ENCODE measurements at places on chromosomes 1 and 21.
A peak's percentile ranks its signal among the peaks of the same experiment; 100 is the strongest.

- DNase-seq: no peak
These were observed 5.6 kb upstream of the RGS4 start for GRCh38 chr1:163063610-163064009.

GRCh38 chr1:159992161-159992560 is 38.1 kb upstream of the SLAMF9 start:
- DNase-seq: no peak

- DNase-seq: no peak
These were observed 68.2 kb downstream of the ZFYVE9 start for GRCh38 chr1:52210044-52210443.

- no peak for DNase-seq
These were observed 22.3 kb upstream of the TMEM222 start for GRCh38 chr1:27299385-27300271.

DNA sequence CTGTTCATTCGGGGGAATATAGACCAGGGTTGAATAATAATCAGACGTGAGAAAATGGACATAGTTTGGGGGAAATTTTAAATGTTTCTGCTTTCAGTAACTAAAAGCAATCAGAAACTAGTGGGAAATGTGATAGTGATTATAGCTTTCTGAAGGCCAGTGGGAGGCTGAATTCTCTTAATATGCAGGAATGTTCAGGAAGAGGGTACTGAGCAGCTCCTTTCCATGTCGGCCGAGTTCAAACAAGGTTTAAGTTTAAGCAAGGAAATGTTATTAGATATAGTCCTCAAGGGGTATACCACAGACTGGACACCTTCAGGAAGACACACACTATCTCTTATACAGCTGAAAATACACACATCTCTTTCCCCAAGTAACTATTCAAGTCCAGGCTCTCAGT is 105.5 kb downstream of the HHAT start:
- DNase-seq: no peak

GRCh38 chr1:52659851-52660596 is 27.1 kb downstream of the SHISAL2A start:
- no peak for DNase-seq

DNA sequence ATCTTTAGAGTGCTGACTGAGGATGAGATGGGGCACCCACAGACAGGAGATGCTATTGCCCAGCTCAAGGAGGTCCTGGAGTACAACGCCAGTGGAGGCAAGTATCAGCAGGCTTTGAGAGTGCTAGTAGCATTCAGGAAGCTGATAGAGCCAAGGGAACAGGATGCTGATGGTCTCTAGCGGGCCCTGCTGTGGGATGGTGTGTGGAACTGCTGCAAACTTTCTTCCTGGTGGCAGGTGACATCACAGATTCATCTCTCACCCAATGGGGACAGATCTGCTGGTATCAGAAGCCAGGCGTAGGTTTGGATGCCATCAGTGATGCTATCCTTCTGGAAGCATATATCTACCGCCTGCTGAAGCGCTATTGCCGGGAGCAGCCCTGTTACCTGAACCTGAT is 609.8 kb upstream of the NCAM2 start:
- DNase-seq: no peak

GRCh38 chr1:224380003-224380402 is 23.3 kb downstream of the CNIH4 start:
- peak; percentile 3 for DNase-seq

DNA sequence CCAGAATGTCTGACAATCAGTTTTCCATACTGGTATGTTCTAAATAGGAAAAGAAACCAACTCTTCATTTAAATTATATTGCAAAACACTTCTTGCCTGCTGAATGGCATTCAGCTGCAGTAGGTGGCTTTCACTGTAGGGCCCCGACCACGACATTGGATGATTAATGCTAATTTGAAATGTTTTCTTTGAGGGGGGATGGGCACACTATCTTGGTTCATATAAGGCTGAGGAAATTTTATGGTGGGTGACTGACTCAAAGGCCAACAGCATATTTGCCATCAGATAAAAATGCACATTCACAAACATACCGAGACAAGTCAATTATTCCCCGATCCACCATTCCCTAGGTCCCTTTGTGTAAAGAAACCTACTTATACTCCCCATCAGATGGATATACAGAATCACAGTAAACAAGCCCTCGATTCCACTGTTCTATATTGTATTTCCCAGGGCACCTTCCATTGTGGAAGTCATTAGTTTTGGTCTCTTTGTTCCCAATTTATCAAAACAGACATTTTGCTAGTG is 464.2 kb upstream of the DAB1 start:
- no peak for DNase-seq

DNA sequence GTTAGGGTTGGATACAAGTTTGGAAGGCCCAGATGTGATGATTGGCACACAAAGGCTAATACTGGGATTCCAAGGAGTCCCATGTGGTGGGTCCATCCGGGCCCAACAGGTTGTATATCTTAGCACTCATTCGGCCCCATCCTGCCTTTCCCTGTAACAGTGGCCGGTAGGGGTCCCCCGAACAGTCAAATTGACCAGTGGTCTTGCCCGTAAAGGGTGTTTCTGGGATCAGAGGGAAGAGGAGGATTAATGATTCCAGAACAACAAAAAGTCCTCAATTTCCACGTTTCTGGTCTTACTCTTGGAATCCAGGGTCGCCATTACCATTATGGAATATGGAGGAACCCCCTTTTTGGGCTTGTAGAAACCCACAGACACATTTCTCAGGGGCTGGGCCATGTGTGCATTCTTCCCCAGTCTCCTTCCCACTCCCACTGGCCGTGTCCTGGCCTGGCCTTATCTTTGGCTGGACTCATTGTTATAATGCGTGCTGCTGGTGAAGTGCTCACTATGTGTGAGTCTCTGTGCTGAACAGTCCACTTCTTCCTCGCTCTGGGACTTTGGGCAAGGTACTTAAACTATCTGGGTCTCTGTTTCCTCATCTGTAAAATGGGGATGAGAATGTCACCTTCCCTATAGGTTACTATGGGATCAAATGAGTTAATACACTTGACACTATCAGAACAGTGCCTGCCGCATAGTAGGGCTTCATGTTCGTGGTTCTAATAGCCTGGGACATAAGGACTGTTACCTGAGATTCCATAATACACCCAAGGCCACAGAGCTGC is 161.8 kb downstream of the DYRK1A start:
- DNase-seq: no peak

DNA sequence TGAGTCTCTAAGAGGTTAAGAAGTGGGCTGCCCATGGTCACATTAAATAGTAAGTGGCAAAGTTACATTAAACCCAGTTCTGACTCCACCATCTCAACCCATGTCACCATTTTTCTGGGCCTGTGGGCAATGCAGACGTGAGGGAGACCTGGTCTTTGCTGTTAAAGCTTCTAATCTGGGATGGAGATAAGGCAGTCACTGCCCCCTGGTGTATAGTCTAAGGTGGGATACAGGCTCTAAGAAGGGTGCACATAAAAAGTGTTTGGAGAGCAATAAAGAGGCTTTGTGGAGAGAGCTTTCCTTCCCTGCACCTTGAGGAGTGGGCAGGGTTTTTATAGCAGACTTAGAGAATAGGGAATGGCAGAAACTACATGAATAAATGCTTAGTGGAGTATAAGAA is 141.3 kb downstream of the ROR1 start:
- DNase-seq: no peak

DNA sequence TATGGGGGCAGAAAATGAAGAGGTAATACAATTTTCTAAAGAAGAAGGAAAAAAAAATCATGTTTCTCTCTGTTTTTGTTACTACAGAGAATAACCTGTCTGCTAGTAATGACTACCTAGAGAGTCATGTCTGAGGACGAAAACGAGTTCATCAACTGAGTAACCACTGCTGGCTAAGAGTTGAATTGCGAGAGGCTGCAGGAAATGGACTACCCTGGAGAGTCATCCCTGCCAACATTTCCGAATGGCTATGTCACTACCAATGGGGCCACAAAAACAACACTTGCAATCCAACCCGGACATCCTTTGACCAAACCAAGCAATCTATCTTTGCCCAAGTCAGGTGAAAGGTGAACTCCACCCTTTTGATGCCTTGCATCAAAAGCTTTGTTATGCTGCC is 120.6 kb downstream of the FCRL5 start:
- no peak for DNase-seq

GRCh38 chr1:113416496-113416895 is 26.2 kb downstream of the MAGI3 start:
- DNase-seq: no peak

DNA sequence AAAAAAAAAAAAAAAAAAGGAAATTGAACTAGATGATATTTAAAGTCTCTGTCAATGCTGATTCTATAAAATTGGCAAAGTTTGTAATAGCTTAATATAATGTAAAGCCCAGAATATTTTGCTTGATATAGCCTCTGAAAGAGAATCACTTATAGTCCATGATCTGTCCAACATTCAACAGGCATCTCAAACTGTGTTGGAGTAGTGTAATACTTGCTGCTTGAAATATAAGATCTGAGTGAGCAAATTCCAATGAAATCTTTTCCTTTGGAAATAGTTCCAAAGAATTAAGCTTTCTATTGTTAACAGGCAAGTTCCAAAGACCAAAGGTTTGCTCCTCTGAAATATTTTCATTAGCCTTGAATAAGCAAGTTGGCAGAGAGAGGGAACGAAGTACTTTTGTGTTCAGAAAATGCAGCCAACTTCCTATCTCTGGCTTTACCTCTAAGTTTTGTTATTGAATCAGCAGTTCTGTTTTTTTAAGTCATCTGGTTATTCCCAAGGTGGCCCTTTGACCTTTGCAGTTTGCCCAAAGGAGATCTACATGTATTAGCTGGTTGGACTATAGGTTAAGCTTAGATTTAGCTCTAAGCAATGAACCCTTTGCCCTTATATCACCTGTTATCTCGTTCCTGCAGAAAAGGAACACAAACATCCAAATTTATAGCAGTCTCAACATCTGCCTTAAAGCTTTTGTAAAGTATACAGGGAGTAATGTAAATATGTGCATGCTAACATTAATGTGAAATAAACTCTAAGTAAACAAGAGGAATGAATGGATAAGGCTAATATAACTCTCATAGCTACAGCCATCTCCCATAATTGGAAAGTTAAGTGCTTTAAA is 24.4 kb upstream of the CEP350 start:
- DNase-seq: no peak

DNA sequence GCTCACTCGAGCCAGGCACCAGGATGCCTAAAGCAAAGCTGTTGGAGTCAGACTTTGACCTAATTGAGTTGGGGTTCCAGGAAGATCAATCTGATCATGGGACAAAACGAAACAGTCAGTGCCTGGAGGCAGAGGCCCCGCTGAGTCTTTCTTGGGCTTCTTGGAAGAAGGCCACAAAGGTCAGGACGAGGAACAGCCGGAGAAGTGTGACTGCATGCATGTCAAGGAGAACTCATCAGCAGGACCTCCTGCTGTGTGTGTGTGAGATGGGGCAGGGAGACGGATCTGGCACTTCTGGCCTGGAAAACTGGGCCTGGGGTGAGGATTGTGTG is 190.8 kb downstream of the CAMTA1 start:
- no peak for DNase-seq

GRCh38 chr1:172742599-172743500 is 83.9 kb downstream of the FASLG start:
- no peak for DNase-seq

- no peak for DNase-seq
These were observed 9.8 kb downstream of the SLAMF7 start for GRCh38 chr1:160748878-160749269.

DNA sequence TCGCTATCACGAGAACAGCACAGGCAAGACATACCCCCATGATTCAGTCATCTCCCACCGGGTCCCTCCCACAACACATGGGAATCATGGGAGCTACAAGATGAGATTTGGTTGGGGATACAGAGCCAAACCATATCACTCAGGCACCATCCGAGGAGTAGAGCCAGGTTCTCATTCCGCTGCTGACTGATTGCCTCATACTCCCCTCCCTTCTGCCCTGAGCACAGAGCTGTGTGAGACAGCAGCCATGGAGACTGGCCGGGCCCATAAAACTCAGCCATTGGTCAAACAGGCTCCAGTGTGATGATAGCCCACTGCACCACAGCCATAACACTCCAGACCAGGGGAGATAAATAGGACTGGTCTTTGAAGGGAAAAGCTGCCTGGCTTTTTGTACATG is 22.6 kb downstream of the TTC4 start:
- DNase-seq: no peak

- DNase-seq: no peak
These were observed 2.1 kb upstream of the RNF186 start for GRCh38 chr1:19817160-19817559.

DNA sequence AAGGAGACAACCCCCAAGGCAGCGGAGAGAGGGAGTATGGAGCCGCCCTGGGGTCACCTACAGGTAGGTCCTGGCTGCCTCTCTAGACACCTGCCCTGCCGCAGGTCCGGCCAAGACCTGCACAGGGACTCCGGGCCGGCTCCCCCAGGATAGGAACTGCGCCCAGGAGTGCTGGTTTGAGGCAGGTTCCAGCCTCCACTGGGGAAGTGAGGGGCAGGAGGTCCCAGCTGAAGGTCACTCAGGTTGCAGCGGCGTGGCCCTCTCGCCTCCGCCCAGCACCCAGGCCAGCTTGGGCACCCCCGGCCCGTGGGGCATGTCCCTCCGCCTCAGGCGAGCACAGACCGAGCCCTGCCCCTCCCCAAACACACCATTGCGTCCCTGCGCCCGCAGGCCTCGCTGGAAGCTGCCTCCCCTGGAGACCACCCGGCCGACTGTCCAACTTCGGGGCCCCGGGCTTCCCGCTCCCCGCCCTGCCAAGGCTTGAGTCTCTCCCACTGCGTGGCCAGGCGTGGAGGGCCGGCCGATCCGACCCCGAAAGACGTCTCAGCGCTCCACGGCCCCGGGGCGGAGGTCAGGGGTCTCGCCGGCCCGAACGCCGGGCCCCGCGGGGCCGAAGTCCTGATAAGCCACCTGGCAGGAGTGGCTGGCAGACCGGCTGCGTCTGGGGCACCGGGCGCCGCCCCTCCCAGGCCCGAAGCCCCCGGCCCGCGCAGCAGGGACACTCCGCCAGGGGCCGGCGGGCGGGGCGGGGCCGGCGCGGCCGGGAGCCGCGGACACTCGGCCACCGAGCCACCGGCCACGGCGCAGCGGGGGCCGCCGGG is 1.4 kb upstream of the SKI start:
- no peak for DNase-seq

GRCh38 chr1:38848071-38848470 is 11.5 kb downstream of the RRAGC start:
- no peak for DNase-seq

DNA sequence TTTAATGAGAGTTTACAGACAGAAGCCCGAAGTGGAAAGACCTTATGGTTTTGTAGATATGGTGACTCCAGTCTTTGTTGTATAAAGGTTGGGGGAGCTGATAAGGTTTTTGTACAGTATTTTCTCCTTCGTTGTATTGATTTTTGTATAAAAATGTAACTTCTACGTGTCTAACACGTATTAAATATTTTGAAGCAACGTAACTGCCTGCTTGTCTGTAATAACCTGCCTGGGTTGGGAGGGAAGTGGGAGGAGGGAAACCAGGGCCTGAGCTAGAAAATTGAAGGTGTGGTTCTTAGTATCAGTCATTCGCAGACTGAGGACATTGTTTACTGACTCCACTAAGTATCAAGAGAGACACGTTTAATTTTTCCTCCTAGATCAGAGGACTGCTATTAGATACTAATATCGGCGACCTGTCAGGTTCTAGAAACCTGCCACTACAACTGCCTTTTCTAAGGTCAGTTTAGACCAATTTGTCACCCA is 2.2 kb downstream of the IER5 start:
- peak; percentile 18 for DNase-seq

Measured in T follicular helper cell (primary cell).